T-helper 9 cell (primary cell): ENCODE measurements at places on chromosomes 11 and 22.
A peak's percentile ranks its signal among the peaks of the same experiment; 100 is the strongest.

DNA sequence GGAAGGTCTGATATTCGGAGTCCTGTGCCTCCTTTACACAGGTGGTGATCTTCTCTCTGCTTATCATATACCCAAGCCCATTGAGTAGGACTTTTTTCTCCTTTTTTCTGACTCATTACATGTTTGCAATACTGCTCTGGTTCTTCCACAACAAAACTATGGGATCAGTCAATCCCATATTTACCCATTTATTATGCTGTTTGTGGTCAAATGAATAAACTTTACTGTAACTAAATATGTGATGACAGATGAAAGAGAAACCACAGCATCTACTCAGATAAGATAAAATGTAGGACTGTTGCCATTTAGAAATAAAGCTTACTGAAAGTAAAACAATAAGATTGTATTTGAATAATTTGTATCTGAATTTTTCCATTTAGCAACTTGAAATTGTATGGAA lies 958.7 kb upstream of the FAT3 start:
- no peak for DNase-seq

DNA sequence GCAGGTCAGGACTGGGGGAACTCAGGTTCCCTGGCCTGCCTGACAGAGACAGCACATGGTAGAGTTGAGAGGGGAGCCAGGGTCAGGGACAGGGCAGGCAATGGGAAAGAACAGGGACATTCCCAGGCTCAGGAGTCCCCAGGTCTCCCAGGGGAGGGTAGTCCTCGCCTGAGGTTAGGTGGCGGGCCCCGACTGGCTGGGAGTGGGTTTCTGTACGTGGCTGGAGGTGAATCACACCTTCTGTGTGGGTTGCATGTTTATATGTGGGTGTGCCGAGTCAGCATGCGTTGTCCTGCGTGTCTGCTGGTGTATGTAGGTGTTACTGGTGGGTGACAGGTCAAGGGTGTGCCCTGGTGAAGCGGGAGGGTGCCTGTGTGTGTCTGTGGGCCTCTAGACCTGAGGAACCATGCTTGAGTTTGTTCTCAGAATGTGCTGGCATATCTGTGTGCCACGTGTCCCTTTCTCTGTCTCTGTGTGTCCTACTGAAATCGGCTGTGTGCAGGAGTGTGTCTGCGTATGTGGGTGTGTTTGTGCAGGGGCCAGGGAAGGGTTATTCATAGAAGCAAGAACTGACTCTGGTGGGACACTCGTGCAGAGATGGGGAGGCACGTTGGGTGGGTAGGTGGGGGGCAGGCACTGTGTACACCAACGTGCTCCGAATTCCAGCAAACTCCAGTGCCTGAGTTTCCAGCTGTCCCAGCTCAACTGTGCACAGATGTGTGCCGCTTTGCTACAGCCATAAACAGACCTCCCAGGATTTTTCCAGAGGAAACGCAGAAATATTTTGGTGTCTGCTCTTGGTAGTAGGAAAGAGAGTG lies 23.8 kb upstream of the OAF start:
- DNase-seq: no peak

DNA sequence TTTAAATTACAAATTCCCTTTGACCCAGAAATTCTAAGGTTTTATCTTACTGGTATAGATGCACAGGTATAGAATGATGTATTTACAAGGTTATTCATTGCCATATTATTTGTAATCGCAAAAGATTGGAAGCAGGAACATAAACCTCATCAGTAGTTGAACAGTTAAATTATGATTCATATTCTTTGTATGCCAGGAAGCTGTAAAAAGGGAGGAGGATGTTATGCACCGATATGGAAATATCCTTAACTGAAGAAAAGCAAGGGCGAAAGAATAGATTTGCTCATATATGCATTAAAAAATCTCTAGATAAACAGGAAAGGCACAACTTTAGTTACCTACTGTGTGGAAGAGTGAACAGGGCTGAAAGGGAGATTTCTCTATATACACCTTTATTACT lies 36.7 kb downstream of the PPFIA1 start:
- no peak for DNase-seq

DNA sequence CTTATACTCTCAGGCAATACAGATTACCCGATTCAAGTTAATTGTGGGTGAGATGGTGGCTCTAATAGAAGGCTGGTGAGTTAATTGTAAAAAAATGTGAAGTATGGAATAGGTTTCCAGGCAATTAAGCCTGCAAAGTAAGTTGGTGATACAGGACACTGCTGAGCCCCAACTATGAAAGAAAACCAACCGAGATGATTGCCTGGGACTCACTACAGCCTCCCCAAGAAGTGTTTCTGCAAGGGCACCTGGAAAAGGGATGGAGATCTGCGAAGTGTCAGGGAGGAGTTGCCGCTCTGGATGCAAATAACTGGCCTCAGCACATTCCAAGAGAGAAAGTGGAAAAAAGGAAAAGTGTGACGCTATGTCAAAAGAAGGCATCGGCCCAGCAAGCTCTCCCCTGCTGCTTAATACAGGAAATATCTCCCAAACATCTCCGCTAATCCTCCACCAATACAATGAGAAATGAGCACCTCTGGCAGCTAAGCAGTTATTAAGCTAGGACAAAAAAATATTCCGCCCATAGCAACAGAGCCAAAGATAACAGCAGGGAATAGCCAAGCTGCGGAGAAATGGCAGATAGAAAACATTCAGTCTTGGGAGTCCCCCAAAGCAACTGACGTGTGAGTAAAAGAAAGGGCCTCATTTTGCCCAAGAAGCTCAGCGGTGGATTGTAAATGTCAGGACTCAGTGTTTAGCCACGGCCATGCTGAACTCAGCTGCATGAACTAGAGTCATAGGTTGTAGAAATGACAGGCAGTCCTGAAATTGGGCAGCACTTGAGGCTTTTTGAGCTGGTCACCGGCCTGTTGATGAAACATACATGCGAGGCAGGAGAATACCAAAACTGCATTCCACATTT lies 133.7 kb downstream of the SNX19 start:
- DNase-seq: no peak

GRCh38 chr22:35109616-35110015 lies 43.7 kb downstream of the ISX start:
- DNase-seq: no peak

- no peak for DNase-seq
Measured at GRCh38 chr11:77055101-77055561, 11.6 kb upstream of the CAPN5 start.

DNA sequence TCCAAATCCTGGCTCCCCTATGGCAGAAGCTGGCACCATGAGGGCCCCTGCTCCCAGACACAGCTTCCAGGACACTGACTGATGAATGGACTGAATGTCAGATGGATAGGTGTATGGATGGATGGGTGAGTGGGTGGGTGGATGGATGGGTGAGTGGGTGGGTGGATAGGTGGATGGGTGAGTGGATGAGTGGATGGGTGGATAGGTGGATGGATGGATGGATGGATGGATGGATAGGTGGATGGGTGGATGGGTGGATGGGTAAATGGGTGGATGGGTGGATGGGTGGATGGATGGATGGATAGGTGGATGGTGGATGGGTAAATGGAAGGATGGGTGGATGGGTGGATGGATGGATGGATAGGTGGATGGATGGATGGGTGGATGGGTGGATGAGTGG lies 4.3 kb downstream of the FGF3 start:
- no peak for DNase-seq

DNA sequence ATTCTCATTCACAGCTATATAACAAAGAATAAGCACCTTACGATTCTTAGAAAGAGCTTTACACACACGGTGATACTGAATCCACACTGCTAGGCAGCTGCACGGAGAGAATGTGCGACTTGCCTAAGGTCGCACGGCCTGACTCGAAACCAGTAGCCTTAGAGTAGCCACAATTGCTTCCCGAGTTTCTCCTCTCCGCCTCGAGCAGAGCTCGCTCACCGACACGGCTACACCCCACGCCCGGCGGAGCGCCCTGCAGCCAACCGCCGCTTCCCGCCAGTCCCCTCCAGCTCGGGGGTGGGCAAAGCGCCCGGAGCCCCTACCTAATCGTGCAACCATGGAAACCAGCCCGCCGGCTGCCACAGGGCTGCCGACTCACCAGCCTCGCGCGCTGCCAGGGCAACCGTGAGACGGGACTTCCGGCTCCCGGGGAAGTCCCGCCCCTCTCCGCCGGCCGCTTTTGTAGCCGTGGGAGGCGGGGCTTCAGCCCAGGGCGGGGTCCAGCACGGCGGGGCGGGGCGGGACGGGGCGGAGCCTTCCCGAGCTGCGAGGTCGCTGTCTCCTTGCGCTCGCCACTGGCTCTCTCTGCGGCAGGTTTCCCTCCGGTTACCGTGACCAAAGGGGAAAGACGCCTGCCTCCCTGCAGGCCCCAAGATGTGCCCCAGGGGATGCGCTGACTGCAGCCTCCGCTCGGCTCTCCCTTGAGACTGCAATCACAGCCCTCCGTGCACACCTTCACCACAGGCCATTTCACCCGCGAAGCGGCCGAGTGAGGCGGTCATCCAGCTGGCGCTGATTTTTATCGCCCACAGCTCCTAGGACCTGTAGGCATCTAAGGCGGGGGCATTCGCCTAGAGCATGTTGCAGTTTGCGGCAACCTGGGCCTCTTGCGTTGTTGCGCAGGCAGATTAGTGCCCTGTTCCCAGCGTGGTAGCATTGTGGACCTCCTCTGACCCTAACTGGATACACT lies 1.1 kb downstream of the BSCL2 start:
- DNase-seq: peak; percentile 96

DNA sequence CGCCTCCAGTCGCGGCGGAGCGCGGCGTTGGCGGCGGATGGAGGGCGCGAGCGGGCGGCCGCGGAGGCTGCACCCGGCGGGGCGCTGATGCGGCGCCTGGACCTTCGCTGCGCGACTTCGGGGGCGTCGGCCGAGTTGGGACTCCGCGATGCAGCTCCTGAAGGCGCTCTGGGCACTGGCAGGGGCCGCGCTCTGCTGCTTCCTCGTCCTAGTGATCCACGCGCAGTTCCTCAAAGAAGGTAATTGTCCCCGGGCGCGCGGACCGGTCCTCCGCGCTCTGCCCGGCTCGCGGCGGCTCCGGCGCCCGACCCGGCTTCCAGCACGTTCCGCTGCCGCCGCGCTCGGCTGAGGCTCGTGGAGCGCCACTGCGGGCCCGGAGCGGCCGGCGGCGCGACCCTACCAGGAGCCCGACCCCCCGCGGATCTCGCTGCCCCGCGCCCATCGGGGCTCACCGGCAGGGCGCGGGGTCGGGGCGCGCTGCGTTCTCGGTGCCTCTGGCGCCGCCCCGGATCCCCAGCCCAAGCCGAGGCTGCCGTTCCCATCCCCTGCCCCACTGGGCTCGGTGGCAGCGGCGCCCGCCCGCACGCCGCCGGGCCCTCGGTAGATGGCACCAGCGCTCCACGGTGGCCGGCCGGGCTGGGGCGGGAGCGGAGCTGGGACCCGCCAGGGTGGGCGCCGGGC lies 1251.2 kb downstream of the BRD1 start:
- no peak for DNase-seq

DNA sequence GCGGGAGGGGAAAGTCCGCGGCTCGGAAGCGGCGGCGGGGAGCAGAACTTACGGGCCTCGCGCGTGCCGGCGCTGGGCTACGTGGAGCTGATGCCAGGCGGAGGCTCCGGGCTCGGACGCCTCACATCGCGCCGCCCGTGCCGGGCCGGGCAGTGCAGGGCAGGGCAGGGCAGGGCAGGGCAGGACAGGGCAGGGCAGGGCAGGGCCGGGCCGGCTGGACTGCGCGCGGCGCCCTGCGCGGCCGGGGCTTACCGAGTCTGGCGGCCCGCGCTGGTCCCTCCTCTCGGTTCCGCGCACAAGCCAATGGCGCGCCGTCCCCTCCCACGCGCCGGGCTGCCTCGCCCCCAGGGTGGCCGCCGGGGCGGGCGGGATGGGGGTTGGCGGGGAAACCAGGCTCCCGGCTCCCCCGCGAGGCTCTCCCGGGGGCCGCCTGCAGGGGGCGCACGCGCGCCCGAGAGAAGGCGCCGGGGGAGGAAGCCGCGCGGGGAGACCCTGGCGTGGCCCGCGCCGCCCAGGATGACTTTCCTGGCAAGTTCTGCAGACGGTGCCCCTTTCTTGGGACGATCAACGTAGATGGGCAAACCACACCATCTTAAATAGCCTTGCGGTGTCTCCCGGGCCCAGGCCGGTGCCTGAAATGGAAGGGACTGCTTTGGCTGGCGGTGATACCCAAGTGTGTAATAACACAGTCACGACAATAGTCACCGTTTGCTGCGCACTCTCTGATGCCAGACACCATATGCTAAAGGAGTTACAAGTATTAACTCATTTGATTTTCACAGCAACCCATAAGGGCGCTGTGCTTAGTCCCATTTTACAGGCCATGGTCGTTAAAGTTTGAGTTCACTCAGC lies at the start of gene TP53I11:
Gene TP53I11, minus strand, starts transcription at position 259 of the 852 bp plus-strand sequence. CDS start 12,548 bp downstream, outside the sequence.
- DNase-seq: peak; percentile 44

DNA sequence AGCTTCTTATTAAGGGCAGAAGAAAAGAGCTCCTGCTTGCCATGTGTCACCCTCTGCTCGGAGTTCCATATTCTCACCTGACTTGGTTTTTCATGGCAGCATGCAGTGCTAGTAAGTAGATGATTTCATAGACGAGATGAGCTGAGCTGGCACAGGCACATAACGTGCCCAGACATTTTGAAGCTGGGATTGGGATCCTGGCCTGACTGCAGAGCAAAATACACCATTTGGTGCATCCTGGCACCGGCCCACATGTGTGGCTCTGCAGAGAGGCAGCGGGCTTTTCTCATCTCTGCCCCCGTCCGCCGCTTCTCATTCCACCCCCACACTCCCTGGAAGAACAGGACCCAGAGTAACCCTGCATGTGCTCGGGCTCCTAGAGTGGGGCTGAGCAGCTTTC lies 24.8 kb downstream of the FAM118A start:
- no peak for DNase-seq

GRCh38 chr11:81245791-81246190 lies 1487.9 kb downstream of the FAM181B start:
- no peak for DNase-seq

GRCh38 chr11:121082670-121083069 lies 18.4 kb upstream of the TECTA start:
- no peak for DNase-seq

GRCh38 chr22:22463855-22464540 lies 44.5 kb downstream of the ZNF280B start:
- DNase-seq: peak; percentile 29

GRCh38 chr22:28978863-28979796 lies 82.5 kb downstream of the C22orf31 start:
- no peak for DNase-seq

GRCh38 chr11:21814169-21814568 lies 378.7 kb upstream of the ANO5 start:
- DNase-seq: no peak

DNA sequence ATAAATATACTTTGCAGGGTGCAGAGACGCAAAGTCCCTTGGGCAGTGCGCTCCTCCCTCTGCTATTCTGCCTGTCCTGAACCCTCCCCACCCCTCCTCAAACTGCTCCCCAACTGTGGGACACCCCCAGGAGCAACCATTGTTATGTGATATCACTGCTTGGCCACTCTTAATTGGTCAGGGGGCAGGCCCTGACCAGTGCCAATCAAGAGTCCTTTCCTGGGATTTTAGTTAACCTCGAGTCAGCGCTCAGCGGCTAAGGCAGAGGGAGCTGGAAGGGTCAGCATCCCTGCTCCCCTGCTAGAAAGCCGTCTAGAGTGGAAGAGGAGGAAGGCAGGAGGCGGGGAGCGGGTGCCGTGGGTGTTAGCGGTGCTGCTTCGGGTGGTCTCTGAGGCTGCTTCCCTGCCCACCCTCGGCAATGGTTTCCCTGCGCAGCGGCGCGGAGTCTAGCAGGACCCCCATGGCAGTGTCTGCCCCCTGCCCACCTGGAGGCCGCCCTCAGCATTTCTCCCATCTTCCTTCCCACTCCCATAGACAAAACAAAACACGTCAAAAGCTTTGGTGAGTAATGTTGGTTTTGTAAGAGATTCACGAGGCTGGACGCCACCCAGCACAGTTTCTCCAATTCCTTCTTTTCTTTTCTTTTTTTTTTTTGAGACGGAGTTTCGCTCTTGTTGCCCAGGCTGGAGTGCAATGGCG lies 38.4 kb upstream of the A4GALT start:
- DNase-seq: no peak
